Activated CD4-positive, alpha-beta T cell treated with anti-CD3 and anti-CD28 coated beads for 36 hours (primary cell): ENCODE measurements at places on chromosomes 1 and 21. TPM values are rescaled to one million over a fixed set of nuclear protein-coding genes. Genes with fewer than 3 reads are reported as not detected.
A peak's percentile ranks its signal among the peaks of the same experiment; 100 is the strongest.

RRP1B gene
- total RNA-seq, result 64.0 TPM

AGT gene
- total RNA-seq, result not detected

CASQ2 gene
- not detected for total RNA-seq

IL10 gene
- 1.3 TPM for total RNA-seq

ELF3 gene
- total RNA-seq, result 0.49 TPM

GRCh38 chr21:44708866-44709425 is 2.4 kb downstream of the TSPEAR start:
- no peak for DNase-seq

DNA sequence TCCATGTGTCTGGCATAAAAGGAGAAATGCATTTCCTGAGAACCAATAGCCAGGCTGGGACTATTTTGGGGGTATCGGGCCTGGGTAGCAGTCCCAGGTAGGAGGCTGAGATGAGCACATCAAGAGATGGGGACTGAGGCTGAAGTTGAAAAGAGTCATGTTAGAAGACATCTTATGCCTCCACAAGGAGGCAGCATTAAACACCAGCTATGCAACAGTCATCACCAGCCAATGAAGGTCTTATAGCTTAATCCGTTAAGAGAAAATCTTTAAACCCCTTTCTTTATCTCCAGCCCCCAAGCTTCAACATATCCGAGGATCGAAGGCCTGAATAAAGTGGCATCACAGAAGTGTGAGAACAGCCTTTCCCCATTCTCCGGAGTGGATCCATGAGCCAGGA is 640.7 kb upstream of the PTBP2 start:
- no peak for DNase-seq

- DNase-seq, result no peak
Observed at GRCh38 chr1:180927348-180927747, 14.7 kb downstream of the KIAA1614 start.

- DNase-seq, result no peak
Observed at GRCh38 chr1:58964428-58964827, 180.6 kb upstream of the JUN start.

DNA sequence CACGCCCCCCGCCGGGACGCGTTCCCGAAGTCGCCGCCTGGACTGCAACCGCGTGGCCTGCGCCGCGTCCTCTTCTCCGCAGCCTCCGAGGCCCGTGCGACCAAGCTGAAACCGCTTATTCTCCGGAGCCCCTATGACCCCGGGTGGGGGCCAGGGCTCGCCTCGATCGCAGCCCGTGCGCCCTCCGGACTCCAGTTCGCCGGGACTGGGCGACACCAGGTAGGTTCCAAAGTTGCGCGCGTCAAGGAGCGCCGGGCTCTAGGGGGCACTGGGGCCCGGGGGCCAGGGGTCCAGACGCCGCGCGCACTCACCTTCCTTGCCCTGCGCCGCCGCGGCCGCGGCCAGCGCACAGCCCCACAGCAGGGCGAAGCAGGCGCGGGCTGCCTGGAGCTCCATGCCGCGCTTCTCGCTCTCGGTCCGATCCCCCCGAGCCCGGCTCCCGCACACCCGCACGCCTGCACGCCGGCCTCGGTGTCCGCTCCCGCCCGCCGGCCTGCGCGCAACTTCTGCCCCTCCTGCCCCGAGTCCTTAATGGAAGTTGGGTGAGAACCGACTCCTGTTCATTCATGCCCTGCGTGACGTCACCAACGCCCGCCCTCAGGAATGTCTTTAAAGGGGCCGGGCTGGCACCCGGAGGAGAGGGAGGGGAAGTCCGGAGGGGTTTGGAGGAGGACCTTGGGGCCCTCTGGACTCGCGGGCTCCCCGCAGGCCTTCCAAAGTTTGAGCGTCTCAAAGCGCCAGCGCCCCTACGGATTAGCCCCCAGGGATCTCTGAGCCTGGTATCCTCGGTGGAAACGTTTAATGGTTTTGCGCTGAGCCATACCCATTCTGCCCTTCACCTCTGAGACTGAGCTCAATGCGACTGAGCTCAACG is at the start of gene EPHA2:
TSS of gene EPHA2 (minus strand) at position 533 of the 874 bp plus-strand sequence. CDS start at position 396, 137 bp downstream.
- peak; percentile 19 for DNase-seq

- DNase-seq, result no peak
Observed at GRCh38 chr1:204672482-204673121, 12.9 kb downstream of the LRRN2 start.

DNA sequence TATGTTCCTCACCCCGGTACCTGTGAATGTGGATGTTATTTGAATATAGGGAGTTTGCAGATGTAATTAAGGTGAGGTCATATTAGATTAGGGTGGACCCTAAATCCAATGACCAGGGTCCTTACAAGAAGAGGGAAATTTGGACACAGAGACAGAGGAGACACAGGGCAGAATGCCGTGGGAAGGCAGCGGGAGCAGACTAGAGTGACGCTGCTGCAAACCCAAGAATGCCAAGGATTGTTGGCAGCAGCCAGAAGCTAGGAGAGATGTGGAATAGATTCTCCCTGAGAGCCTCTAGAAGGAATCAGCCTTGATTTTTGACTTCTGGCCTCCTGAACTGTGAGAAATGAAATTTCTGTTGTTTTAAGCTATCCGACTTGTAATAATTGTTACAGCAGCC is 53.6 kb downstream of the SPATA46 start:
- DNase-seq, result no peak

DNA sequence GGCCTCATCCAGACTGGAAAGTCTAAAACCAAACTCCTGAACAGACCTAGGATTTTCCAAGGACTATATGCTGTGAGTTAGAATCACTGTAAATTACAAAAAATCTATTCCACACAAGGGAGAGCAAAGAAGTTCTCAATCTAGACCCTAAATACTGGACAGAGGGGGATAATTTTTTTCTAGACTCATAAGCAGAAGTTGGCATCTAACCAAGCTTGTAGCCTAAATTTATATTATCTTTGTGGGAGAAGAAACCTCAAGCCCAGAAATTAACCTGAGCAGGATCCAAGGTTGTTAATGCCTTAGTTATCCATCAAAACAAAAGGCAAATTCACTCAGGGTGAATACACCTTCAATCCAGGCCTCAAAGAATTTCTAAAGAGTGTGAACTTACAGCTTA is 290.2 kb downstream of the SMYD3 start:
- no peak for DNase-seq

DNA sequence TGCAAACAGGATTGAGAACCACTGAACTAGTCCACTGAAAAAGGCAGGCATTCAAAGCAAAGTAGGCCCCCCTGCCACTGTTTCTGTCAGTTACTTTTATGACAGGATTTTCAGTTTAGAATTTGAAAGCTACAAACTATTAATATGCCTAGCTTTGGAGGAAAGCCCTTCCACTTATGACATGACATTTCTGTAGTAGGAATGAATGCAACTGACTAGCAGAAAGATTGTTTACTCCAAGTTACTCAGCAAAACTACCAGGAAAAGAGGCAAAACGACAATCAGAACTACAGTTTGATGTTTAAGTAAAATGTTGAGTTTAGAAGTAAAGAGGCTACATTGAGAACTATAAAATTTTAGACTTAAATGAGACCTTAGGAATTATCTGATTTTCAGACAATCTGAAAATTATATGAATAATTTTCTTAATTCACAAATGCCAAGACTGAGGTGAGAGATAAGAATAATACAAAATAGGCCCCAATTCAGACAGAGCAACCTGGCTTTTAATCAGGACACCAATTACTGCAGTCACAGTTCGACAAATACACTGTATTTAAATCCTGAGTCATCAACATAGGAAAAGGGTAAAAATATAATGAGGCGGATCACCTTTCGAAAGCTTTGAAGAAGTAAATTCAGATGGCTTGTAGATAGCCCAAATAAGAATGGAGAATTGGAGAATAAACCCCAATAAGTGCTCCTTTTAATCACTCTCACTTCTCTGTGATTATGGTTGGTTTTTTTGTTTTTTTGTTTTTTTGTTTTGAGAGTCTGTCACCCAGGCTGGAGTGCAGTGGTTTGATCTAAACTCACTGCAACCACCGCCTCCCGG is 2.2 kb downstream of the PRKAB2 start:
- no peak for DNase-seq

DNA sequence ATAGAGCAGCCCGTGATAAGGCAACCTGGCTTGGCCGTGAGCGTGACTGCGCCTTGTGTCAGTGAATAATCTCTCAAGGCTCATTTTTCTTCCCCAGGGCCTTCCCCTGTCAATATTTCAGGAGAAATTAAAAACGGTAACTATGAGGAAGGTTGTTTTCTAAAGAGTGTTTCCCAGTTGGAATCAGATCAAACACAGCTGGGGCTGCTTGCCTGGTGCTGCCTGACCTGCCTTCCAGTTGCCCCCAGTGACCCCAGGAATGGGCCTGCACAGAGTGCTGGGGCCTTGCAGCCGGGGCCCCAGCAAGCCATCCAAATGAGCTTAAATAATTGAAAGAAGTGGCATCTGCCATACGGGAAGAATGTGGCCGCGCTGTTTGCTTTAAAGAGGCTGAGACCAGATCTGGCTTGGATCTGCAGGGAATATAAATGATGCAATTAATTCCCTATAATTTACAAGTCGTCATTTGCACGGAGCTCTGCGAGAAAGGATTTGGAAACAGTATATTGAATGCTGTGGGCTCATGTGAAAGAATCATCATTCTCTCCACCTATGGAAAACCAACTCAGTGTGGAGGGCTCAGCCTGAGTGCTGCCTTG is 203.9 kb downstream of the C1orf94 start:
- no peak for DNase-seq
